ENCODE measurements at places on chromosomes 11 and 22.

- peak; percentile 76 for DNase-seq
Measured at GRCh38 chr22:37607010-37607934, 1.4 kb upstream of the GGA1 start.

DNA sequence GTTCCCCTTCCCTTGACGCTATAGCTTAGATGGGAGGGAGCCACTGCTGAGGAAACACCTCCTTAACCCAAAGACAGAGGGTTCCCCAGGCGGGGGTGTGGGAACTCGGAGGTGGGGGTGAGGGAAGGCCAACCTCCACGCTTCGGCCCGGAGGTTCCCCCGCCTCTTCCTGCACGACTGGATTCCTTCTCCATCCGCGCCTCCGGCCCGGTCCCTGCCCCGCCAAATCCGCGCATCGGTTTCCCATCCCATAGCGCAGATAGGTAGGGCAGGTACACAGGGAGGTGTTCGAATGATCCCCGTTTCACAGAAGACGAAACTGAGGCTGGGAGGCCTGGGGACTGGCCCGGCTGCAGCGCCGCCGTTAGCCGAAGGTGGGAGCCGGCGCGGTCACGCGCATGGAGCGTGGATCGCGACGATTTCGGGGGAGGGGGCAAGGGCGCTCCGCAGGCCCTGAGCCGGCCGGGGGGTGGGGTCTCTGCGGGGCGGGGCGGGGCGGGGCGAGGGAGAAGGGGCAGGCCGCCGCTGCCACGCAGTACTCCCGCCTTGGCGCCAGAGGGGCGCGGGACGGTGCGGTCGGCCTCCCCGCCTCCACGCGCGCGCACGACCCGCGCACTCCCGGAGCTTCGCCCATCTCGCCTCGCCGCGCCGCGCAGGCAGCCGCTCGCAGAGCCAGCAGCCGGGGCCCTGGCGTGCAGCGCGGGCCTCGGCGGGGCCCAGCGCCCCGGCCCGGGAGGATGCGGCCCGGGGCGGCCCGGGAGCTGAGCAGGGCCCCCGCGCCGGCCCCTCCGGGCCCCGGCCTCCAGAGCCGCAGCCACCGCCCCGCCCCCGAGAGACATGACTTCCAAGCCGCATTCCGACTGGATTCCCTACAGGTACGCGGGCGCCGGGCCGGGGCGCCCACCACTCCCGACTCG lies at the start of gene TUB:
Gene TUB (plus strand): TSS at position 538 of the 917 bp plus-strand sequence. CDS start 300 bp downstream, at position 838.
- no peak for DNase-seq

GRCh38 chr11:70624598-70624993 lies 226.3 kb downstream of the CTTN start:
- DNase-seq = no peak

- DNase-seq = peak; percentile 11
Measured at GRCh38 chr11:19025481-19026406, 34.8 kb downstream of the MRGPRX2 start.

GRCh38 chr11:107777110-107777509 lies 65.3 kb upstream of the SLN start:
- no peak for DNase-seq

GRCh38 chr11:79077702-79078330 lies 363.0 kb downstream of the TENM4 start:
- no peak for DNase-seq

DNA sequence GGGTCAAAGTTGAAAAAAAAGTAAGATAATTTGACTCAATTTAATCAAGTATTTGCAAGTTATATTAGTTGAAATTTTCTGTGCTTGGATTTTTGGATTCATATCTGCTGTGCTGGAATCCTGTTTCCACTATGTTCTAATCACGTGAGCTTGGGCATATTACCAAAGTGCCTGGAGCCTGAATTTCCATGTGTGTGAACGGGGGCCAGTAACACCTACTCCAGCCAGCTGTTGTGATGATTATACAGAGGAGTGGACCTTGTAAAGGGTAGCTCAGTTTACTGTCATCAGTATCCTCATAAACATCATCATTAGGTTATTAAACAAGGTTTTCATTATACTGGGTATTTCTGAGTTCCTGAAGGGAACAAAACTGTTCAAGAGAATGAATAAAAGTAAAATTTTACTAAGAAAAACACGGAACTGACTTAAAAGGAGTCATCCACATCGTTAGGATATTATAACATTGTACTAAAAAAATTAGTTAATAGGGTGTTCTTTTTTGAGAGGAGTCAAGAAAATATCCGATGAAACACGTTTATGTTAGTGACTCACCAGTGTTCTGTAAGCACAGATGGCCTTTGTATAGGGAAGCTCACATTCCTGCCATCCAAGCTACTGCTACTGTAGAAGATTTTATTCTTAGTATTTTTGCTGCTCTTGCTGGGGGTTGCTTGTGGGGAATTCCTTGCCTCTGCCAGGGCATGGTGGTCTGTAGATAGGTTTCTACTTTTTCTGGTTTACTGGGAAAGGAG lies 144.1 kb downstream of the ARHGAP42 start:
- DNase-seq = peak; percentile 68

- no peak for DNase-seq
Measured at GRCh38 chr11:14386895-14387480, 28.0 kb upstream of the RRAS2 start.

DNA sequence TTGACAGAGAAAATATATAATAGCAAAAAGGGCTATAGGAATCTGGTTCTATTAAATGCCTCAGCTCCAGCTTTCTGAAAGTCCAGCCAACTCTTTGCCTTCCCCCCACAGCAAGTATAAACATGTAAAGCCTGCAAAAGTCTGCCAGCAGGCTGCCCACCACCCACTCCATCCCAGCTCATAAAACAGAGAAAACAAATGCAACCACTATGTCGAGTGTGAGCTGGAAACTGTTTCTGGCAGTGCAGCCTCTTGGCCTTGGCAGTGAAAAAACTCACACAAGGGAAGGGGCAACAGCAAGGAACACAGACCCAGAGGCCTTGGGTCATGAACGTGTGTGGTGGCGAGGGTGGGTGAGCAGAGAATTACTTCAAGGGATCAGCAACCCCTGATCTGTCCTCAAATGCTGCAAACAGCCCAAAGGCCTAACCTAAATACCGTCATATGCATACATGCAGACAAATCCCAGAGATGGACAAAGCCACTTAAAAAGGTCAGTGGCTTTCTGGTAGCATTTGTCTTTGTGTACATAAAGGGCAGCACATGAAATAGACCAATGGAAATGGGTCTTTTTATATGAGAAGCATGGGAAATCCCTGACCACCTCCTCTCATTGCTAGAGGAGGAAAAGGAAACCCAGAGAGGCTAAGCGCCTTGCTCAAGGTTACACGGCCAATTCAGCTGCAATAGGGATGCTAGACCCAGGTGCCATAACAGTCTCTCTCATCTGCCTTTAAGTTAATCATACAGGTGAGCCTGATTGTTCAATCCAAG lies 74.8 kb downstream of the NAT10 start:
- peak; percentile 34 for DNase-seq

DNA sequence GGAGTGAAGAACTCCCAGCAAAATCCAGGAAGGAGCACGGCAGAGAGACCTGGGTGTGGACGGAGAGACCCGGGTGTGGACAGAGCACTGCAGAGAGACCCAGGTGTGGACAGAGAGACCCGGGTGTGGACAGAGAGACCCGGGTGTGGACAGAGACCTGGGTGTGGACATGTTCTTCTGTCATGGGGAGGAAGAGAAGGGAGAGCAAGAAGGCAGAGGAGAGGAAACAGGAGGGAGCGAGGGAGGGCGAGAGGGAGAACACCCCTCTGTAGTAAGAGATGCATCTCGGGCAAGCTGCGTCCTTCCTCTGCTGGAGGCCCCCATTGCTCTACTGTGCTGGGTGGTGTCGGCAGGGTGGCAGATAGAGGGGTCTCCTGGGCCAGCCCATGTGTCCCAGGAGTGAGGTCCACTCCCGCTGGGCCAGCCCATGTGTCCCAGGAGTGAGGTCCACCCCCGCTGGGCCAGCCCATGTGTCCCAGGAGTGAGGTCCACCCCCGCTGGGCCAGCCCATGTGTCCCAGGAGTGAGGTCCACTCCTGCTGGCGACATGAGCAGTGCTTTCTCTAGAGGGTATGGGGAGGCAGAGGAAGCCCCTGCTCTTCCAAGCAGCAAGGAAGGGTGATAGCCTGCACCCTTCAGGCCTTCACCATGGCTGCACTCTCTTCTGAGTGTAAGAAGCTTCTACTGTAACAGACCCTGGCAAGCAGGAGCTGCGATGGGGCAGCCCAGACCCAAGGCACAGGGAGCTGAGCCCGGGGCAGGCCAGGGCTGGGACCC lies 934.2 kb downstream of the BRD1 start:
- DNase-seq = no peak

DNA sequence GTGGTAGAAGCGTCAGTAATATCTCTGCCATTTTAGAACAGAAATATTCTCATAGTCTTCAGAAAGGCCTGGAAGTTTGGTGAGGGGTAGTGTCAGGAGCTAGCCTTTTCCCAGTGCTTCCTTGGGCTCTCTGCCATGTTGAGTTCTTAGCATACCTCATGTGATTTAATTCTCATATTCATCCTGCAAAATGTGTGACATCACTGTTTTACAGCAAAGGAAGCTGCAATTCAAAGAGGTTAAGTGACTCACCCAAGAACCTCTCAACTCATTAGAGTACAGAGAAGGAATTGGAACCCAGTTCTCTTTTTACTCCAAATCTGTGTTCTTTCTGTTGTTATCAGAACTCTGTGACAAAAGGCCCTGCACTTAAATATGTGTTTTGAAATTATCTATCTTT lies 72.1 kb downstream of the RNF169 start:
- DNase-seq = peak; percentile 42

DNA sequence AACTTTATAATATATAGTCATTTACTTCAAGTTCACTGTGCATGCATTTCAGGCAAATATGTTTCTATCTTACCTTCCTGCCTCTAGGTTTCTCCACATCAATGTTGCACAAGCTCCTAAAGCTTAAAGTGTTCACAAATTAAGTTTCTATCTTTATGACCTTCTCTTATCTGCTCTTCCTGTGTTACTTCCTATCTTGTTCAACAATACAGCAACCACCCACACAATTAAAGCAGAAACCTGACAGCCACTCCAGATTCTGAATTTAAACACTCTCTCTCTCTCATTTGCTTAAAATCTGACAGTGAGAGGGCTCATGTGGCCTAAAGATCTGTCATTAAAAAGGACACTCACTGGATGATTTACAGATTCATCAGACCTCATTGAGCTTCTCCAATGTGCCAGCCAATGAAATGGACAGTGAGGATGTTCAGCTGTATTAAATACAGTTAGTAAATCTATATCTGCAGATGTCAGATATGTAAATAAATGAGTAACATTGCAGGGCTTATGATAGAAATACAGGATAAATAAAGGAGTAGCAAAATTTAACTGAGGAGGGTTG lies 10.9 kb downstream of the PDGFD start:
- DNase-seq = no peak

DNA sequence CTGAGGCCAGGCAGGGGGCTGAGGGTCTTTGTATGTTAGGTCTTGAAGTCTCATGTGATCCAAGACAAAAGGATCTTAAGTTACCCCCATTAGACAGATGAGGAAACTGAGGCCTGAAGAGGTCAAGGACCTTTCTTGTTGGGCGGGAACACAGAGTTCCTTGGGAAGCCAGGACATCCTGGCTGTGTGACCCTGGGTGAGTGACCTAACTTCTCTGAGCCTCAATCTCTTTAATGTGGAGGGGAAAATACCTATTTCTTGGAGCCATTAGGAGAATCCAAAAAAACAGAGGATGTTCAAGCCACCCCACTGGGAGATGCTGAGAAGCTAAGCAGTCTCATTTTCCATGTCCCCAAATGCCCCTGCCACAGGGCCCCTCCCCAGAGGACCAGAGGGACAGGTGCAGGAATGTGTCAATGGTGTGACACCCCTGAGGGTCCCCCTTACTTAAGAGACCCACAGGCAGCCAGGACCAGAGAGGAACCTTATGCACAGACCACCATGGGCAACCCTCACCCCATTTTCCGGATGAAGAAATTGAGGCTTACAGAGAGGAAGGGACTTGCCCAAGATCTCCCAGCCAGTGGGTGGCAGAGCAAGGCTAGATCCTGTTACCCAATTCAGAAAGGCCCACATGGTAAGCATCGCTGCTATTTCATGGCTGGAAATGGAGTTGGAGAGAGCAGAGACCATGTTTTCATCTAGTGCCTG lies 8.0 kb downstream of the RAC2 start:
- no peak for DNase-seq

- DNase-seq = no peak
Measured at GRCh38 chr11:127738771-127739286, 738.3 kb upstream of the KIRREL3 start.

- peak; percentile 85 for DNase-seq
Measured at GRCh38 chr11:118194835-118195627, 18.6 kb upstream of the SCN2B start.

- DNase-seq = no peak
Measured at GRCh38 chr11:98895936-98896335, 124.8 kb upstream of the CNTN5 start.

DNA sequence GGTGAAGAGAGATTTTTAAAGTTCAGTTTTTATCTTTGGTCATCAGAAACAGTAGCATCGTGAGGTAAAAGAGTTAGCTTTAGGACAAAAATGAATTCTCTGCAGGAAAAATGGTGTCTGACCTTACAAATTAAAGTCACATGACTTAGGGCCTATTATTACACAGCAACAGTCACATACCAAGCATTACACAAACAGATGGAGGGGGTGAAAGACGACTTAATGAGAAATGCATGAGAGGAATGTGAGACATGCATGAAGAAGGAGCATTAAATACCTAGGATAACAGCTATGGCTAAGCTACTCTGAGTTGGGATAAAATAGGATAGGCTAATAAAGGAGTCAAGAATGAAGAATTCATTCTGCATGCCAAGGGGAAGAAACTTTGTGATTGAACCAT lies 77.5 kb downstream of the BLID start:
- peak; percentile 8 for DNase-seq
